ENCODE measurements at places on chromosomes 3 and 15.

- peak; percentile 66 for DNase-seq
These were observed 191.6 kb downstream of the GAP43 start for GRCh38 chr3:115814778-115815380.

DNA sequence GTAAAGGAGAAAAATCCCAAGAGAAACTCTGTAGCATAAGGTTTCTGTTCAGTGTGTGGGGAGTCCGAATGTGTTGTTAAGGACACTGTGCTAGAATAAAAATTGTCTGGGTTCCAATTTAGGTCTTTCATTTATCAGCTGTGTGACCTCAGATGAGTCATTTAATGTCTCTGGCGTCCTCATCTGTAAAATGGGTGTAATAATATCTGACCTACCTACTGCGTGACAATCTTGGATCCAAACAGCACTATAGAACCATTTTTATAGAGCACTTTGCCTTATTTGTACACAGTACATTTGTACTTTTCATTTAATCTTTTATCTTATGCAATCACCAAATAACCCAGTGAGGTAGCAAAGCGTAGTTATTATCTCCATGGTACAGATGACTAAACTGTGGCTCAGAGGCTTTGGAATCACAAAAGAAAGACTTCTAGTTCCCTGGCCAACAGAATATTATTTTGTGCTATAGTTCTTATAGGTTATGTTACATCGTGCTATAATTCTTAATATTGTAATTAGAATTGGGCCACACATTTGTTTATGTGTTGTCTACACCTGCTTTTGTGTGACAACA is 46.6 kb upstream of the TNIK start:
- no peak for DNase-seq

DNA sequence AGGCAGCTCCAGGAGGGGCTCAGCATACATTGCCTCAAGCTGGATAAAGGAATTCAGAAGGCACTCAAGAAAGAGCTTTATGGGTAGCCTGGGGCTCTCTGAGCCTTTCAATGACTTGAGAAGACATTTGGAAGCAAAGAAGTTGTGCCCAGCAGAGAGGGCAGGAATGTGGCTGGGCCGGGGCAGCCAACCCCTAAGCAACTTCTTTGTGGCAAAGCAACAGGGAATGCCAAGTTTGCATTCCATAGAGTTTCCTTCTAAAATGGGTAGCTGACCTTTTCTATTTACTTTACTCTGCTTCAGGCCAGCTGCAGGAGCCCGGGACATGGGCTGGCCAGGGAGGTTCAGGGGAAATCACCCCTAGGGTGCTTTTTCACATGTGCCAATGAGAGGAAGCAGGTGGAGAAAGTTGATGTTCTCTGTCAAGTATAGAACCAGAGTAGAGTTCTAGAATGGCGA is 45.6 kb downstream of the CCDC12 start:
- no peak for DNase-seq

DNA sequence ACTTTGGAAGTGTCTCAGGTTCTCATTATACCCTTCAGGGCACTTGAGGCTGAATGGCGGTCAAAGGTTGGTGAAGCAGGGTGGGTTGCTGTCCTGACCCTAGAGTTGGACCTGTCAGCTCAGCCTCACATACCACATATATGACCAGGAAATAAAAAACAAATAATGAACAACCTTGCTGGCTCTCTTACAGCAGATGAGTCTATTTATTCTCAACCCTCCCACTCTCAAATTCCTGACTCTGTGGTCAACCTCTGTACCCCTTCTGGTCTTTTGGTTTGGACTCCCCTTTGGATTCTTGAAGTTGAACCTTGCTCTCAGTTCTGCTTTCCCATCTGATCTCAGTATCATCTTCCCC is 16.9 kb downstream of the PPP2R3A start:
- no peak for DNase-seq
